ENCODE measurements at places on chromosomes 16 and 17.

DNA sequence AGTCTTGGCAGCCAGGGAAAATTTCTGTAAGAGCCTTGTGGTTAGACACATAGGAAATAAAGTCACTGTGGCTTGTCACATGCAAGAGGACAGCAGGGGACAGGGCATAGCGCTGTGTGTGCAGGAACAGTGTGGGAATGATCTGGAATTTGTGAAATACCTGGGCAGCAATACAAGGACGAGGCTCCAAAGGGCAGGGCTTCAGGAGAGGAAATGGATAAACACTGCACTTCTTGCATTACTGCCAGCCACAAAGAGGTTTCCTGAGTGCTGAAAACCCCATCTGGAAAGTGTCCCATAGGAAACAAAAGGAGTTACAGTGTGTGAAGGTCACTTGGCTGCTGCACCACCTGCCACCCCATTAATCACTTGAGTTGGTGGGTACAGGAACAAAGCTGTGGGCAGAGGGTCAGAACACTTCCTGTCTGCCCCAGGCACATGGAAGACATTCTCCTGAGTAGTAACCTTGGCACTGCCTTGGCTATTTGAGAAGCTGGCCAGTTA lies 12.1 kb upstream of the HP start:
- no peak for DNase-seq

DNA sequence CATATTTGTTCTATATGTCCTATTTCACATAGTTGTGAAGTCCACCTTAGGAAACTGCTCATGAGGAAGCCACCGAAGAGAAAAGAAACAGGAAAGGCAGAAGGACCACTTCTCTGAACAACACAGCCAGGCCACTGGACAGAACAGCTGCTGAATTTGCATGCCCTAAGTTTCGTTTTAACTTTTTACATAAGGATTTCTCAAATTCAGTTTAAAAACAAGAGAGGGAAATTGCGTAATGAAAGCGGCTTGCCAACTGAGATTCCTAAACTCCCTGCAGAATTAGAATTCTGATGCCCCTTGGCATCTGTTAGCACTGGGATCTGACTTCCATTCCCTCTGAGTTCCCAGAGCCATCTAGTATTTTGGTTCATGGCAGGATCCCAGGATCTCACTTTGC lies 5.0 kb upstream of the CCL8 start:
- peak; percentile 95 for DNase-seq

GRCh38 chr16:24950275-24950674 lies 64.9 kb downstream of the ARHGAP17 start:
- DNase-seq, result peak; percentile 57

- no peak for DNase-seq
Observed at GRCh38 chr17:19361326-19361725, 1.2 kb downstream of the B9D1 start.

GRCh38 chr17:83065660-83066542 lies 13.5 kb upstream of the METRNL start:
- DNase-seq, result no peak

DNA sequence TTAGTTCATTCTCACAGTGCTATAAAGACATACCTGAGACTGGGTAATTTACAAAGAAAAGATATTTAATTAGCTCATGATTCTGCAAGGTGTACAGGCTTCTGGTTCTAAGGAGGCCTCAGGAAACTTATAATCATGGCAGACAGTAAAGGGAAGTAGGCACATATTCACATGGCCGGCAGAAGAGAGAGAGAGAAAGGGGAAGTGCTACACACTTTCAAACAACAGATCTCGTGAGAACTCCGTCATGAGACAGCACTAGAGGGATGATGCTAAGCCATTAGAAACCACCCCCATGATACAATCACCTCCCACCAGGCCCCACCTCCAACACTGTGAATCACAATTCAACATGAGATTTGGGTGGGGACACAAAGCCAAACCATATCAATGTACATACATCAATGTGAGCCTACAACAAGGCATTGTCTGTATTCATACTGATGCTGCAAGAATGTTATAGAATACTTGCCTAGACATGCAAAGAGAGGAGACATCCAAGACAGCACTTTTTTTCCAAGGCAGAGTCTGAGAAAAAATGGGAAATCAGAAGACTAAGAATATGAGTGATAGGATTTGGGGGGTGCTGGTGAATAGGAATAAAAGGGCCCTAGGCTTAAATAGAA lies 114.8 kb upstream of the XYLT1 start:
- no peak for DNase-seq

- peak; percentile 15 for DNase-seq
Observed at GRCh38 chr17:72624652-72625051, 467.8 kb downstream of the SLC39A11 start.

GRCh38 chr17:74619077-74619673 lies 4.4 kb downstream of the CD300E start:
- peak; percentile 32 for DNase-seq

GRCh38 chr16:58399718-58400633 lies 7.7 kb downstream of the GINS3 start:
- DNase-seq, result no peak

GRCh38 chr17:38981636-38982035 lies 14.4 kb upstream of the FBXO47 start:
- DNase-seq, result peak; percentile 27

- DNase-seq, result peak; percentile 75
Observed at GRCh38 chr17:74842599-74843351, 16.9 kb downstream of the GRIN2C start.

- DNase-seq, result no peak
Observed at GRCh38 chr17:80980397-80981061, 11.1 kb upstream of the CHMP6 start.

GRCh38 chr17:13154930-13155329 lies 137.1 kb upstream of the ELAC2 start:
- no peak for DNase-seq

DNA sequence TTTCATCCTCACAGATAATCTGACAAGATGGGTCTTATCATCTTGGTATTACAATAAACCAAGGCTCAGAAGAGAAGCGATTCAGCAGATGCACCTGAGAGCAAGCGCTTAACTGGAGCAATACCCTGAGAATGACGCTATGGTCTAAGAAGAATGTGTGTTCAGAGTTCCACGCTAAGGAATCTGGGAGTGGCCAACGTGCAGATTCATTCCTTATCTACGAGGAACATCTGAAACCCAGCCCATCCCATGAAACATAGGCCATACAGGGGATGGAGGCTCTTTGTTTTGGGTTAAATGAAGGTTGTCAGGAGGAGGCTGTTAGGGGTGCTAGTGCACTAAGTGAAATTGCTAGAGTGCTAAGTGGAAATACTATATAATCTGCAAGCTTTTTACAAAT lies 28.5 kb upstream of the KDM8 start:
- peak; percentile 13 for DNase-seq

DNA sequence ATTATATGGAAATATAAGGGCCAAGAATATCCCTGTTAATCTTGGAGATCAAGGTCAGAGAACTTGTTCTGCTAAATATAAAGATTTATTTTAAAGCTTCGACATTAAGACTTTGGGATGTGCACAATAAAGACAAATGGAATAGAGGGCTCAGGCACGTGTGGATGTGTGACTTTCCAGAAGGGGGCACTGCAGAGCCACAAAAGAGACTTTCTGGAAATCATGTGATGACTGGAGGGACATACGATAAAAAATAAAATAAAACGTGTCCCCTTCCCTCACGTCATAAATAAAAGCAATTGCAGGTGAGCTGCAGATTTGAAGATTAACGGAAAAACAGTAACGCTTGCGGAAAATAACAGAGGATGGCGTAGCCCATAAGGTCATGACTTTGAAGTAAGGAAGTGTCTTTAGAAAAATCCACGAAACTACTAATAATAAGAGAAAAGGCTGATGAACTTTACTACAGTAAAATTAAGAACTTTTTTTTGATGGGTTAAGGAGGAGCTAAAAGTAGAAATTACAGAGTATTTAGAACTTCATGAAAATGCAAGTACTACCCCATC lies 9.4 kb upstream of the ENGASE start:
- peak; percentile 50 for DNase-seq

- DNase-seq, result no peak
Observed at GRCh38 chr17:44651228-44651627, 5.0 kb upstream of the MEIOC start.

DNA sequence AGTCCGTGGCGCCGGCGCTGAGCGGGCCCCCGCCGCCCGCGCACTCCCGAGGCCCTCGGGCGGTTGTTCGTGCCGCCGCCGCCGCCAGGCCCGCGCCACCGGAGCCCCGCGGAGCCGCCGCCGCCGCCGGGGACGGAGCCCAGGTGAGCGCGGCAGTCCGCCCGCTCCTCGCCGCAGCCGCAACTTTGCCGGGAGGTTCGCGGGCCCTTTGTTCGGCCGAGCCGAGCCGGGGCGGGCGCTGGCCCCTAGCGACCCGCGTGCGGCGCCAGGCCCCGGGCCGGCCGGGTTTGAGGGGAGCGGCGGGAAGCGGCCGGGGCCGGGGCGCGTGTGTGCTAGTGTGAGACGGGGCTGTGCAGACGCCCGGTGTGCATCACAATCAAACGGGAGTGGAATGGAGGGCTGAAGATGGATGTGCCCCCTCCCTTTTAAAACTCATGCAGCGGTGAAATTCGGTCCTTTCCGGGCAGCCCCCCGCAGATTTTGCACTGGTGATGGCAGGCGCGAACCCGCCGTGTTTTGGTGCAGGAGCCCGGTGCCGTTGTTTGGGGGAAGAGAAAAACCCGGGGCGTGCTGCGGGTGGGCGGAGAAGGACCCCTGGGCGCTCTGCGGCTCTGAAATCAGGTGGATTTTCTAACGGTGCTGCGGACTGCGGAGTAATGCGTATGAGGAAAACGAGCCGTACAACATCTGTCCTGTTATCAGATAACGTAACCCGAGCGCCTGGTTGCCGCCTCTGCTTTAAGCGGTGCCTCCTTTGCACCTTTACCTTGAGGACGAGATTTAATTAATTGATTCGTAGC lies 823 bp downstream of the TNRC6C start:
- DNase-seq, result peak; percentile 11

GRCh38 chr17:12566291-12566690 lies 99.4 kb upstream of the MYOCD start:
- no peak for DNase-seq

DNA sequence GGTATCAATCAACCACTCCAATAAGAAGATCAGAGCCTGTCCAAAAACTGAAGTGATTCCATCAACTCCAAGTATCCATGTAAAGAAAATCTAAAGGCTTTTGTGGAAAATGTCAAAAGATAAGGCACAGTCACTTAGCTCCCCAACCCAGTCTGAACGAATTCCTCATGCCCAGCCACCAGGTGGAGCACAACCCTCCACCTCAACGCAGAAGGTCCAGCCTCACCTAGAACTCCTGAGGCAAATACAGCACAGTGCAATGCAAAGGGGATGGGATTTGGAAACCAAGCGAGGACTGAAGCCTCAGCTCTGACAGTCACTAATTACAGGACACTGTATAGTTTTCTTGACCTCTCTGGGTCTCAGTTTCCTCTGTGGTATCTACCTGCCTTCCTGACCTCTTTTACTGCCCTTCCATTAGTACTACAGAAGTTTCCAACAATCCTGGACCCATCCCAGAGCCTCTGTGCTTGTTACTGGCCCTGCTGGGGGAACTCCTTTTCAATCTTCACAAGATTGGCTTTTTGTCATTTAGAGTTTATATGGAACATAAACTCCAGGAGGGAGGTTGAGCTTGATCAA lies 2.0 kb downstream of the NCBP3 start:
- DNase-seq, result peak; percentile 46

DNA sequence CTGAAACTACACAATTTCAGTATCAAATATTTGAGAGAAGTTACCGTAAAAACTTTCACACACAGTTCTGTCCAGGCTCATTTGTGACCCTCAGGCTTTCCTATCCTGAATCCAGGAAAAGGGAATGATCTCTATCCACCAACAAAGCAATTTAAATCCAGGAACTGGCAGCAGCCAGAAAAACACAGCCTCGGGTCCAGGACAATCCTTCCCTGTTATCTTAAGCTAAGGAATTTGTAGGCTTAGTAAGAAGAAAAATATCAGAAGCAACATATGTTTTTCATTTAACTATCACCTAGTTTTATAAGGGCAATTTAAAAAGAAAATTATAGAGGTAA lies 47.1 kb downstream of the TEX2 start:
- peak; percentile 60 for DNase-seq

DNA sequence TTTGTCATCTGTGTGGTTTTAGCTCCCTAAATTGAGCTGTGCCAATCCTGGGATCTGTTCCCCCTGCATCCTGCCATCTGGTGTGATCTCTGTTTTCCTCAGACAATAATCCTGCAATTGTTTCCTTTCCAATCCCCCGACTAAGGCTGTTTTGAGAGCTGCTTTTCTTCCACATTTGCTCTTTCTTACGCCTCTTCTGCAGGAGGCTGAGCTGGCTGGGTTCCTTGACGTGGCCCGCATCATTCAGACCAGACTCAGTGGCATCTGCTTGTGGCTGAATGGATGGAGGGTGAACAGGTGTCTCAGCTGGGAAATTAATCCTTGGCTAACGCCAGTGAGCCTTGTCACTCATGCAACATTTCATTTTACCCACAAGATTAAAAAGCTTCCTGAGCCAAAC lies 9.8 kb upstream of the MED9 start:
- no peak for DNase-seq

- peak; percentile 75 for DNase-seq
Observed at GRCh38 chr17:12097326-12097725, 76.6 kb downstream of the MAP2K4 start.

DNA sequence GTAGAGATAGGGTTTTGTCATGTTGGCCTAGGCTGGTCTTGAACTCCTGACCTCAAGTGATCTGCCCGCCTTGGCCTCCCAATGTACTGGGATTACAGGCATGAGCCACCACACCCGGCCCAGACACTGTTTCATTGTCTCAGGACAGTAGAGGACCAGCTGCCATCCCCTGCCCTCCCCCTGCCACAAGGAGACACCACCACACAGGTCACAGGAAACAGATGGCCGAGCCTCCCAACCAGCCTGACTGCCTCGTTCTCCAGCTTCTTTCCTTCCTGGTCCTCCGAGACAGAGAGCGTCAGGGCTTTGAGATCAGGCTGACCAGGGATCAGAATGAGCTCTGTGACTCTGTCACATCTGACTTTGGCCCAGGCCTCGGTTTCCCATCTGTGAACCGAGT lies 20.8 kb upstream of the RNPS1 start:
- DNase-seq, result no peak

- DNase-seq, result no peak
Observed at GRCh38 chr16:62732092-62732491, 695.9 kb upstream of the CDH8 start.

GRCh38 chr16:7218936-7219335 lies 113.7 kb upstream of the RBFOX1 start:
- DNase-seq, result no peak

All from cardiac fibroblast (primary cell).